CD8-positive, alpha-beta memory T cell (primary cell): ENCODE measurements at places on chromosomes 6 and 20.
A peak's percentile ranks its signal among the peaks of the same experiment; 100 is the strongest.

- DNase-seq: no peak
These were observed 13.6 kb upstream of the GATA5 start for GRCh38 chr20:62489186-62489931.

DNA sequence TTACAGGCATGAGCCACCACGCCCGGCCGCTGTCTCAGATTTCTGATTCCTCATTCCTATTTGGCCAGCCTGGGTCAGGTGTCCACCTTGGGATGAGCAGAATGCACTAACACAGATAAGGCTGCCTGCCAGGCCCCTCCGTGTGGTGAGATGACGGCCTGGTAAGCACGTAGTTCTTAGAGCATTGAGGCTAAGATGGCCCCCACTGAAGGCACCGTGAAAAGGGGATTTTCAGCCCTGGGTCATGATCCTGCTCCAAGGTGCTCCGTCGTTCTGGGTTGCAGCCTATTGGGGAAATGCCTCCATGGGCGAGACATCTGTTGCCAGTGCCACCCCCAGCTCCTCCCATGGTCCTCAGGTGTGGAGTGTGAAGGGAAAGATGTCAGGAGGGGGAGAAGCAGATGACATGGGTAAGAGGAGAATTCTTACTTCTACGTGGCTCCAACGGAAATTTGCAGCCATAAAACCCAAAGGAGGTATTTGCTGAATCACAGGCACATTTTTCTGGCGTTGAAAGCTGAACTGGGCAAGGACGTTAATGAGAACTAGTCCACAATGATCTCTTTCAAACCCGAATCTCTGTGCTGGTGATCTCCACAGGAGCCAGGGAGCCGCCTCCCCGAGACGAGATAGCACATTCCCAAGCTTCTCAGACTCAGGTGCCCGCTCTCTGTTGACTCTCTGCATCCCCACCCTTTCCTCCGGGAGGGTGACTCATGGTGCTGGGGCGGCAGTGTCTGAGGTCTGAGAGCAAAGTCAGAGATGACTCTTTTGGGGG is 34.0 kb upstream of the BMP6 start:
- DNase-seq: no peak

DNA sequence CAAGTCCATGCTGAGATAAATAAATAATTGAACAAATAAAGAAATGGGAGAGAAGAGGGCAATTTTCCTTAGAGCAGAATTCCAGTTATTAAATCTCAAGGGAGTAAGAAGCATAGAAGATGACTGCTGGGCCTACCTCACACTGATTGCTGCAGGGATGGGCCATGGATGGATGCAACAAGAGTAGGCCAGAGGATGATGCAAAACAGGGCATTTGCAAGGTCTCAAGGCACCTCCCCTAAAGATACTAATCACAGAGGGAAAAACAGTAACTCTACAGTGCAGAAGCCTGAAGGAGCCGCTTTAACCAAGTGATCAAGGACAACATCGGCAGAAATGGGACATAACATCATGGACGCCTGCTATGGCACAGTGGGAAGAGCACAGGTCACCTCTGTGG is 1.7 kb upstream of the SCP2D1 start:
- no peak for DNase-seq

- DNase-seq: no peak
These were observed 61.2 kb downstream of the IGF2R start for GRCh38 chr6:160030103-160030502.

- no peak for DNase-seq
These were observed 75.4 kb downstream of the FILIP1 start for GRCh38 chr6:75418233-75418632.

DNA sequence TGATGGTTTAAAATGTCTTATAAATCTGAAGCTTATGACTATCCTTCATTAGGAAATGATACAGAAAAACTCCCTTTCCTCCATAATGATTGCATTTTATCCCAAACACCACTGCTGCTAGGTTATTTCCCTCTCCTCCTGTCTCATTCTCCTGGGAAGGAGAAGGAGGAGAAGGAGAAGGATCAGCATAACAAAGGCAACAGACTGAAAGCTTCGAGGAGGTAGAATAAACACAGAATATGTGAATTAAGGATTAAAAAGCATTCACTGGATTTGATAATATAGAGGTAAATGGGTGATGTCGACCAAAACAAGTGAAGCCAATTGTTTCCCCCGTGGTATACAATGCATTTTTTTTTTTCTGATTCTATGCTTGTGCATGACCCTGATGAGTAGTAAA is 82.0 kb downstream of the WASF1 start:
- DNase-seq: no peak

DNA sequence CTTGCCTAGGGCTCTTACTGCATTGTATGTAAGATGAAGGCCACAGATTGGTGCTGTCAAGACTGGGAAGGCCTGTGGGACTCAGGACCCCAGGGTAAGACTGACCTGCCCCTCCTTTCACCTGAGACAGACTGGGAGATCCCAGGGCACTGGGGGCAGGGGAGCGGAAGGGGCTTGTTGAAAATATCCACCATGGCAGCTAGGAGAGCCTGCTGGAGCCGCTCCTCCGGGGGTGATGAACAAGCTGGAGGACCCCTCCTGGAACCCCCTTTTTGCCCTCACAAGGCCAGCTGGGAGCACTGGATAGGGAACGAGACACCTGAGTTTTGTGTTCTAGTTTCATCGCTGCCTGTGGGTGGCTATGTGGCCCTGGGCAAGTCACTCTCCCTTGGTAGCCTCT is 9.2 kb upstream of the SDCBP2 start:
- no peak for DNase-seq

DNA sequence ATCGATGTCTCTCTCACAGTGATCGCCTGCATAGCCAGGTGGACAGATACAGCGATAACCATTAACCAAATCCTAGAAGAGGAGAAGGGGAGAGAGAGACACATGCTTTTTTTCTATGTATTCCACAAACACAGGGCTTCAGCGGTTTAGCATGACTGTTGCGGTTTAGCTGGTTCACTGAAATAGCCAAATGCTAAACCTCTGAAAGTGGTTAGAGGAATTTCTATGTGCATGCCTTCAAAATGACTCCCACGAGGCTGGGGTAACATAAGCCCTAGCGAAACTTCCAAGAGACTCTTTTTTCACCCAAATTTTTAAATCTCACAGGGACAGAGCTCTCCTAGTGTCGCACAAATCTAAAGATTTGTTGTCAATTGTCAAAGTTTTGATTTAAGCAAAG is 25.1 kb downstream of the JAG1 start:
- DNase-seq: no peak

DNA sequence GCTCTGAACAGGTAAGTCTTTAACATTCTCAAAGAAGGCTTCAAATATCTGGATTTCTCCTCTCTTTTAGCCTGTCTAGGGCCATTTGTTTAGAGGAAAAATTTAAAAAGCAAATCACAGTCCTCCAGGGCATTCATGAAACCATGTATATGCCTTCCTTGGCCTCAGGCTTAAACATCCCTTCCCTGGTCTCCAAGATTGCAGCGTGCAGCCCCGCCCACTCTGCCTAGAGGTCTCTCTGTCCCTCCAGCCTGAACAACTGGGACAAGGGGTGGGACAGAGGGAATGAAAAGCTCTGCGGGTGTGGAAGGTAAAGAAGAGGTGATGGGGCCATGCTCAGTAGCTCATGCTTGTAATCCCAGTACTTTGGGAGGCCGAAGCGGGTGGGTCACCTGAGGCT is 9.8 kb upstream of the CBFA2T2 start:
- DNase-seq: no peak

DNA sequence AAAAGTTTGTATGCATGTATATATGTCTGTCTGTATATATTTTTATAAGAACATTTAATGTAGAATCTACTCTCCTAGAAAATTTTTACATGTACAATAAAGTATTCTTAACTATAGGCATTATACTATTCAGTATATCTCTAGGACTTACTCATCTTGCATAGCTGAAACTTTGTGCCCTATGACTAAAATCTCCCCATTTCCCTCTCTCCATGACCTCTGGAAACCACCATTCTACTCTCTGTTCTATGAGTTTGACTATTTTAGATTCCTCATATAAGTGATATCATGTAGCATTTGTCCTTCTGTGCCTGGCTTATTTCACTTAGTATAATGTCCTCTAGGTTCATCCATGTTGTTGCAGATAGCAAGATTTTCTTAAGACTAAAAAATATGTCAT is 205.1 kb upstream of the SMLR1 start:
- no peak for DNase-seq

DNA sequence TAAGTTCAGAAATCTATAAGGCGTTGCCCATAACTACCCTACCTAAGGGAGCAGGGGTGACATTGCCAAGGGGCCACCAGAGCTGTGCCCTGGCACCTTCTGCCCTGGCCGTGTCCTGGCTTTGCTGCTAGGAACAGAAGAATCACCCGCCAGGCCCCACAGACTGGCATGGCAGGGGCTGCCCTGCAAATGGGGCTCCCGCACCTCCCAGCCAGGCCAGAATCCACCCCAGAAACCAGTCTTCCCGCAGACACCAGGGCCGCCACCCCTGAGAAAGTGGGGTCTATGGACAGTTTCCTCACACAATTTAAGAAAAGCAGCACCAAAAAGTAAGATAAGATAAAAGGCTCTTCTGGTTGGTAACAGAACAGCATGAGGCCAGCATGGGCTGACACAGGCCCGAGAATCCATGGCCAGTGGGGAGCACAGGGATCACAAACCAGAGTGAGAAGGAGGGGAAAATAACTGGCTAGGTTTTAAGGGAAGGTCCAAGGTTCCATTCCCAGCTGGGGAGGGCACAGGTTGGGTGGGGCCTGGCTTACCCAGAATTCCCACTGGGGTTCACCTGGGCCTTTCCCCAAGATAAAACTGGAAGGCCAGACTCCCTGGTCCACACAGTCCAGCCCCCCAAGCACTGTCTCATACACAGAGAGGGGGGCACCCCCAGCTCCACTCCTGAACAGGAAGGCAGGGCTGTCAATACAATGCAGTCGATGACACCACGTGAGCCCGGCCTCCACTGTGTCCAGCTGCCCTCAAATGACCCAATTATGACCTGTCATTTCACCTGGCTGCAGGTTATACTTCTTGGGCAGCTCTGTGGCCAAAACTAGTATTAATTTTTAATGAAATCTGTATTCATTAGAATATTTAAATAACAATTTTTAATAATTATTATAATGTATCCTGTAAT is 59.4 kb downstream of the PYGB start:
- DNase-seq: no peak

- DNase-seq: no peak
These were observed 9.9 kb downstream of the TTI1 start for GRCh38 chr20:38023181-38024001.

GRCh38 chr20:24118441-24119175 is 130.0 kb upstream of the GGTLC1 start:
- DNase-seq: no peak

- DNase-seq: no peak
These were observed 18.3 kb upstream of the TRAM2 start for GRCh38 chr6:52595000-52595795.

- peak; percentile 73 for DNase-seq
These were observed 5.1 kb downstream of the GABBR1 start for GRCh38 chr6:29627755-29628418.

- no peak for DNase-seq
These were observed 36.6 kb upstream of the MLIP start for GRCh38 chr6:54074578-54075195.

GRCh38 chr6:167275001-167275400 is 16.1 kb upstream of the UNC93A start:
- DNase-seq: no peak

DNA sequence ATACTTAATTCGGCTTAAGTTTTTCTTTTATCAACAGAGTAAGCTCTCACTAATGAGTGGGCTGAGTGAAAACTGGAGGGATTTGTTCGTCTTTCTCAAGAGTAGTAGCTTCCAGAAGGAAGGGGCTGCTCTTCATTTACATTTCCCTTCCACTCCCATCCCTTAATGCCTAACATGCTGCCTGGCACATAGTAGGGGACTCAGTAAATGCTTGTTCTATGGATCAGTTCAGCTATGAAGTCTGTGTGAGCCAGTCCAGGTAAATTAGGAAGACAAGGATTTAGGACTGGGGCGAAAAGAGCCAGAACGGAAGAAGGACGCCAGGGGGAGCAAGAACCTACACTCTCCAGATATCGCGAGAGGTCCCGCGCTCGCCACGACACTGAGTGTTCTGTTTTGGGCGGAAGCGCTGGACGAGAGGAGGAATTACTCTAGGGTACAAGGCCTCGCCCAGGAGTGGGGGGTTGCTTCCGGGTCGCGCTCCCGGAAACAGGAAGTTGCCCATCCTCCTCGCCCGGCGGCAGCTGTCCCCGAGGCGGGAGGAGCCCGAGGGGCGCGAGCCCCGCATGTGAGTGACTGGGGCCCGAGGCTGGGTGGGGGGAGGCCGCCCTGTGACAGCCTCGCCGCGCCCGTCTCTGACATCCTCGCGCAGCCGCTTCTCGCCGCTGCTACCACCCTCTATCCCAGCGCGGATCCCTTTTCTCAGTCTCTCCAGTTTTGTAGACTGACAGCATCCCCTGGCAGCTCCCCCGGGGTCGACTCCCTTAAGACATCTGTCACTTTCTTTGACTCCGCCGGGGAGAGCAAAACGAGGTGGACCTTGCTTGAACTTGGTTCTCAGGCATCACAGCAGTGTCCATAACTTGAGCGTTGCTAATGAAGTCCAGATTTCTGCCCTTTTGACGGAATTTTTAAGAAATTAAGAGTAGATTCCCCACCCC is at the start of gene C6orf89:
Gene C6orf89, plus strand, starts transcription at position 492 of the 941 bp plus-strand sequence. CDS start 13,493 bp downstream, outside the sequence.
- peak; percentile 99 for DNase-seq

DNA sequence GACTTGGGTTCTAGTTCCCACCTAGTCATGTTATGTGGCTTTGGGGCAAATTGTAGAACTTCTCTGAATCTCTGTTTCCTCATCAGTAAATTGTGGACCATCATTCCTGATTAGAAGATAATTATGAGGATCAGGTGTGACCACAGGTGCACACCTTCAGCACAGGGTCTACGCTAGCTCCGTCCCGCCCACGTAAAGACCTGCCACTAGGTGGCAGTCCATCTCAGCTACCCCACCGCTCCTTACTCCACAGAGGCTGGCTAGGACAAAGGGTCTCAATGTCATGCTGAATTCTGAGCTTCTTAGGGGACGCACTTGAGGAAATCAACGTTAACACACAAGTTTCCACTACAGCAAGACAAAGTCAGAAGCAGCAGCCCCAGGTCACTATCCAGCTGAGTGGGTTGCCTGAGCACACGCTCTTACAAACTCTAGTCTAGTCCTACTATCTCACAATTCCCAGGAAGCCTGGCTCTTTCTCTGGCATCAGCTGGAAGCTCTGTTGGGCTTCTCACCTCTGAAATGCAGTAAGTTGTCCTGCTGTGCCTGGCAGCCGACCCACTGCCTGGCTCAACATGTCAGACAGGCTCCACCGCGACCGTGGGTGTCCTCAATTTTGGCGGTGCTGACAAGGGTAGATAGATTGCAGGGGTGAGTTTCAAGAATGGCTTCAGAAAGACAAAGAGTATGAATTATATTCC is 2.0 kb upstream of the PLCG1 start:
- peak; percentile 78 for DNase-seq

- DNase-seq: no peak
These were observed 11.4 kb upstream of the RFPL4B start for GRCh38 chr6:112335736-112336135.
